Effector memory CD4-positive, alpha-beta T cell (primary cell): ENCODE measurements at places on chromosomes 5 and 9.

DNA sequence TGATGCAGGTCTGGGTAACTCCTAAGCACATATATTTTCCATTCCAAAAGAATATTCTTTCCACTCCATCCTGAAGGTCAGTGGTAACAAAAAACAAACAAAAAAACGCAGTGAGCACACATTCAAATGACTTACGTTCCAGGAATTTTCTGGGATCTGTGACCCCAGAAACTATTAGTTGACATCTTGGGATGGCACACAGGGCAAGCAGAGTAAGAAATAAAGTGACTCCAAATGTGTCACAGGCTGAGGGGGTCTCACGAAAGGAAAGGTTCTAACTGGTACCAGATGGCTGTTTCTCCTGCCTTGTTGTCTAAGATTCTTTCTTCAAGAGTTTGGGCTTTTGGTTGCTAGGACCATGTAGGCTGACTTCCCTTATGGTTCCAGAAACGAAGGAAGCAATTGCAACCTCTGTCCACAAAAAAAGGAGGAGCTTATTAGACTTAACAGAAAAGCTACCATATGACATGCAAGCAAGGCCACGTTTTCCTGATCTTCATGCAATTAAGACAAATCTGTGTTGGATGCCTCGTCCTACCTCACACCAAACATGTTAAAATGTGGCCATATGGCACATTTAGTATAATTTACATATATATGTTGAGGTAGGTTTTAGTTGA is 32.7 kb downstream of the PTGS1 start:
- DNase-seq: no peak

DNA sequence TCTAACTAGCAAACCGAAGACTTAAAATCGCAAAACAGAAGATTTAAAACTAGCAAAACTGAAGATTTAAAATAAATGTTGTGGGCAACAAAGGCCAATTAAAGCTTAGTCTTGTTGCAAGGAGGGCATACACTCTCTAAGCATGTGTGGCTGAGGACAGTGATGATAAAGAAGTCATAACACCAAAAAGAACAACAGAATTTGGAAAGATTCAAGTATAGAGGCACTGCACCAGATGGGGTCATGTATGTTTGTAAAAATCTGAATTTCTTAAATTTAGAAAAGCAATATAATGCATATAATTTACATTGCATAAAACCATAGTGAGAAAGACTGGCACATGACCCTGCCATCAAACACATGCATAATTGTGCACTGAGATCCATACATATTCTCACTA is 743.8 kb downstream of the TAF11L14 start:
- DNase-seq: no peak

GRCh38 chr5:74895906-74896305 is 29.7 kb upstream of the FAM169A start:
- DNase-seq: no peak

- no peak for DNase-seq
Observed at GRCh38 chr9:108444400-108445358, 411.1 kb downstream of the ACTL7B start.

GRCh38 chr9:135156525-135157510 is 69.3 kb downstream of the OLFM1 start:
- no peak for DNase-seq

- DNase-seq: no peak
Observed at GRCh38 chr5:41728281-41728680, 141.9 kb downstream of the OXCT1 start.

GRCh38 chr5:169549453-169550100 is 34.0 kb upstream of the SPDL1 start:
- no peak for DNase-seq

- no peak for DNase-seq
Observed at GRCh38 chr9:117249799-117250198, 165.1 kb downstream of the ASTN2 start.

DNA sequence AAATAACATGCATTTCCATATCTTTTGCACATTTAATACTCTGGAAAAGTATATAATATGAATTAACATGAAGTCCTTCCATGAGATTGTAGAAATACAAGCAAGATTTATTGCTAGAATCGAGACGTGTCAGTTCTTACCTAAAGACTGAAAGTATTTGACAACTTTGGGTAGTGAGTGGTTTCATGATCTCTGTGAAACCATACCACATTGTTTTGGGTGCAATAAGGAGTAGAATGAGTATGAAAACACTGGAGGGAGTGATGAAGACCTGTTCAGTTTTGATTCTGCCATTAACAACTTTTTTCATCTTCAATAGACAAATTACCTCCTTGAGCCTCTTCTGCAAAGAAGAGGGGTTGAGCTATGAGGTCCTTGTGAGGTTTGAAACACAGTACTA is 133.7 kb downstream of the NUDT12 start:
- no peak for DNase-seq

DNA sequence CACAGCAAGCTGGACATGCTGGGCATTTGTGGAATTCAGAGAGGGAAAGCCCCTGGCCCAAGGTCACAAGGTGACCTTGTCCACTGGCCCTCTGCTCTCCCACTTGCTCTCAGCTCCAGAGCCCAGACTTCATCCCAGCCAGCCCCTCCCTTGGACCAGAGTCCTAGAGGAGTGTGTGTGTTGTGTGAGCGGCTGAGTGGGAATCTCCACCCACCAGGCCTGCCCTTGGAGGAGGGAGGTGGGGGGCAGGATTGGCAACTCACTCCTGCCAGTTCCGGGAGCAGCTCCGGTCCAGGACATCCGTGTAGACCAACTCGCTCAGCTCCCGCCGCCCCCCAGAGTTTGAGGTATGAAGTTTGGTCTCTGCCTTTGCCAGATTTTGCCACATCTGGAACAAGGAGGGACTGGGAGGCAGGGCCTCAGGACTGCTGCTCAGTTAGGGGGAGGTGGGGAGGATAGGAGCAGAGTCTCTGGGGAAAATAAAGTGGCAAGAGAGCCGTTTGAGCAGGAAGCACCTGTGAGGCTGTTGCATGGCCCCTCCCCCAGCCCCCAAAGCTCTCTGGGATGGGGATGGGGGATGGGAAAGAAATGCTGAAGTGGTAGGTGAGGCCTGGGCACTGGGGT is 1.4 kb downstream of the MZB1 start:
- DNase-seq: no peak

GRCh38 chr9:72856972-72857623 is 95.8 kb downstream of the ALDH1A1 start:
- no peak for DNase-seq

GRCh38 chr5:81482595-81482994 is 88.7 kb upstream of the ACOT12 start:
- no peak for DNase-seq

DNA sequence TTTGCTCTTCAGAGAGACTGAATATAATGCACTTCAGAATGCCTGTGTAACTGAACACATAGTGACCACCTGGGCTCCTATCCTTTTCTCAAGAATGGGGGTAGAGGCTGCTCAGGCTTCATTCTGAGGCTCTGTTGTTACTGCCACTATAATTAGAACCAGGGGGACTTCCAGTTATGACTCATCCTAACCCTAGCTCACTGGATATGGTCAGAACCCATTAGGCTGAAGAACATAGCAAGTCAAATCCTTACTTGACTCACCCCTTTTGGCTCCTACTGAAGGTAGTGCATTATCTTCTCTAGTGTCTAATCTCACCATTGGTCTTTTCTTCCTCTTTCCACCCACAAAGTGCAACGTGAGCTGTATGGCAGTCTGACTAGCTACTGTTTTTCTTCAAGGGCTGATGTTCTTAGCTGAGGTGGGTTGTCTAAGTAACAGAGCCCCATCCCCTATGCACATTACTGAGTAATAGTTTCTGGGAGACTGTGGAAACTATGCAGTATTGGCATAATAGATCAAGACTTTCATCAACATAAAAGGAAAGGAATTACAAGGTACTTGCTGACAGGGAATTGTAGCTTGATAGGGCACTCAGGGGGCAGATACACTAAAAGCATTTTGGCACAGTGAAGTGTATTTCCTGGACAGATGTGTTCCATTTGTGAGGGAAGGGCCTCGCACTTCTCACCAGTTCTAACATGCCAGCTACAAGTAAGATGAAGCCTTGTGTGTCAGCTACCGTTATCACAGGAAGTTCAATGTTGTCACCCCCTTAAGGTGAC is 431.0 kb upstream of the MEF2C start:
- no peak for DNase-seq

DNA sequence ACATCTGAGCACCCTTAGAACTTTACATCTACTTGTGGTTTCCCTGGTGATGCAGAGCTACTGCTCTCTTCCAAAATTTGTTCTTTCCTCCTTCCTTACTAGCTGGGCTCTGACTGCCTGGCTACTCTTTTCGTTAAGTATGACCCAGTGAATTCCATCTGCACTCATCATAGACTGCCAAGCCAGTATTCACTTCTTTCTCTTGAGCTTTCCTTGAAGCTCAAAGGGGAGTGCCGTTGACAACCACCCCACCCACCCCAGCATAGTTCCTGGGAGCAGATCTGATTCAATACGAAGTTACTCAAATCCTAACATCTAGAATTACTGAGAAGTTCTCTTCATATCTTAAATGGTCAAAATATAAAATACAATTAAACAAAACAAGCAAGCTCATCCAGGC is 190.5 kb downstream of the ADAMTS12 start:
- DNase-seq: no peak

DNA sequence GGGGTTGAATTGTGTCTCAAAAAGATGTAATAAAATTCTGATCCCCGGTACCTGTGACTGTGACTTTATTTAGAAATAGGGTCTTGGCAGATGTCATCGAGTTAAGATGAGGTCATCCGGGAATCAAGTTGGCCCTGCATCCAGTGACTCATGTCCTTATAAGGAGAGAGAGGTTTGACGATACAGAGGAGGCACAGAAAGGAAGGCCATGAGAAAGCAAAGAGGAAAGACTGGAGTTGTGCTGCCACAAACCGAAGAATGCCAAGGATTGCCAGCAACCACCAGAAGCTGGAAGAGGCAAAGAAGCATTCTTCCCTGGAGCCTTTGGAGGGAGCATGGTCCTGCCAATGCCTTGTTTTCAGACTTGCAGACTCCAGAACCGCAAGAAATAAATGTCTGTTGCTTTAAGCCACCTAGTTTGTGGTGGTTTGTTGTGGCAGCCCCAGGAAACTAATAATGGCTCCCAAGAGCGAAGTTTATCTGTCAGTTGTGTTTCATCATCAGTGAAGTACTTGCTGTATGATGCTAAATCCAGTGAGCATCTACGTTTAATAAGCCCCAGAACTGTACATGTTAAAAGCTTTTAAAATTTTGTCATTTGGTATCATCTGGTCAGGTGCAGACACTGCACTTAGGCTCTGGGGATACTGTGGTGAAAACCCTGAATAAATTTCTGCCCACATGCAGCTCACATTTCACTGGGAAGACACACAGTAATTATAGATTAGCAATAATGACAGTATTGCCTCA is 114.8 kb downstream of the TLE4 start:
- no peak for DNase-seq

GRCh38 chr9:135087899-135088347 is 455 bp downstream of the OLFM1 start:
- no peak for DNase-seq

- DNase-seq: no peak
Observed at GRCh38 chr5:172805736-172806255, 28.3 kb upstream of the ERGIC1 start.

- no peak for DNase-seq
Observed at GRCh38 chr5:32942225-32942989, 231.3 kb downstream of the NPR3 start.

DNA sequence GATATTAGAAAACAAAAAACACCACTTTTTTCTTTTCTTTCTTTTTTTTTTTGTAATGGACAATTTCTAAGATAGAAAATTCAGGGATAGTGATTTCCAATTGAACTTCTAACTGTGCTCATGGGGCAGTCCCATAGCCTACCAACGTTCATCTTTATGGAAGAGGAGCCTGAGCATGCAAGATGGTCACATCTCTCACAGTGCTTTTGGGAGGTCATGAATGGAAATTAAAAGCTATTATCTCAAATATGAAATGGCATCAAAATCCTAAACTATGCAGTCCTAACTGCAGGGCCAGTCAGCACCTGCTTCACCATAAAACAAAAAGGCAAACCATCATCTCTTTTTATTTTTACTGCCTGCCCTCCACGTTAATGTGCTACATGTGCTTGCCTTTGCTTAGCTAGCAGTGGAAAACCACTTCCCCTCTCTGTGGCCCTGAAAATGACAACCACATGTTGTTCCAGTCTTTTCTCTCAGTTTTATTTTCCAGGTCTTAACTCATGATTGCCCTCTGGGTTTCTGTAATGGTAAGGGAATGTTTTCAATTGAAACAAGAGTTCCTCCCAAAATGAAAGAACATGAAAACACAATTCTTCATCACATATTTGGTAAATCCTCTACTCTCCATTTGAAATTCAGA is 16.7 kb downstream of the IFNB1 start:
- DNase-seq: no peak

GRCh38 chr5:95858661-95859595 is 36.4 kb upstream of the GLRX start:
- DNase-seq: peak; percentile 78

- no peak for DNase-seq
Observed at GRCh38 chr9:101094686-101095085, 66.2 kb downstream of the PLPPR1 start.

- DNase-seq: no peak
Observed at GRCh38 chr5:157464519-157465171, 4.6 kb downstream of the NIPAL4 start.
